ENCODE measurements at places on chromosomes 7 and 10.
A peak's percentile ranks its signal among the peaks of the same experiment; 100 is the strongest.

DNA sequence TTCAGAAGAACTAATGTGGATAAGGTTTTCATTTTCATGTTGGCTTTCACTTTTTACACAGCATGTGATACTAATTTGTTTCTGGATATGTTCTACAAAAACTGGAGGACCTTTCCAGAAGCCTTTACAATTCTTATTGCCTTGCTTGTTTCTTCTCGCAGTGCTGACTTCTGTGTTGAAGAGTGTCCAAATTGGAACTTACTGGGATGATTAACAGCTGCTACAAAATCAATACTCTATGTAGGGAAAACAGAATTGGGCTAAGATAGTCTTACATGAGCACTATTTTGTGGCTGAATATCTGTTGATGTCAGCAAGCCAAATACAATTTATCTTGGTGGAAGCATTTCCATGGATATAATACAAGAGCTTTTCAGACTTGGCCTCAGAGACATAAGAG is 351.2 kb downstream of the DGKB start:
- DNase-seq, result no peak

GRCh38 chr10:25334445-25334844 is 159.6 kb downstream of the GPR158 start:
- DNase-seq, result no peak

GRCh38 chr10:63720072-63720537 is 198.9 kb downstream of the REEP3 start:
- peak; percentile 45 for DNase-seq

- no peak for DNase-seq
These were observed 574.6 kb upstream of the GALNT17 start for GRCh38 chr7:70557338-70557737.

DNA sequence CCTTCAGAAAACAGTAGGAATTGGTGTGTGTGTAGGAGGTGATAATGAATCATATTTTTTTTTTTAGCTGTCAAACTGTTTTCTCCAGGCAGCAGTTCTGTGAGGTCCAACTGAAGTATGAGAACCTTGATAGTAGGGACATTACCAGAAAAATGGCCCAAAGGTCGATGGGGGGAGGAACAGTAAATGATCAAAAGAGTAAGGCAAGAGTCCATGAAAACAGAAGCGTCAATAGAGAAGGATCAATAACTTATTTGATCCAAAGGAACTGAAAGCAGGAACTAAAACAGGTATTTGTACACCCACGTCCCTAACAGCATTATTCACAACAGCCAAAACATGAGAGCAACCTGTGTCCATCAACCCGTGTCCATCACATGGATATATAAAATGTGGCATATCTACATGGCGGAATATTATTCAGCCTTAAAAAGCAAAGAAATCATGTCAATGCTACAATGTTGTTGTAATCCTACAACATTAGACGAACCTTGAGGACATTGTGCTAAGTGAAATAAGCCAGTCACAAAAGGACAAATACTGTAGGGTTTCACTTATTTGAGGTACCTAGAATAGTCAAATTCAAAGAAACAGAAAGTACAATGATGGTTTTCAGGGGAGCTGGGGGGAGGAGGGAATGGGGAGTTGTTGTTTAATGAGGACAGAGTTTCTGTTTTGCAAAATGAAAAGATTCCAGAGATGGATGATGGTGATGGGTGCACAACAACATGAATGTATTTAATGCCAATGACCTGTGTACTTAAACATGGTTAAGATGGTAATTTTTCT is 214.0 kb upstream of the KLF14 start:
- DNase-seq, result no peak

- no peak for DNase-seq
These were observed 3.2 kb downstream of the TRPV6 start for GRCh38 chr7:142882338-142882678.
